T47D (cell line): ENCODE measurements at places on chromosomes 3 and 15.

DNA sequence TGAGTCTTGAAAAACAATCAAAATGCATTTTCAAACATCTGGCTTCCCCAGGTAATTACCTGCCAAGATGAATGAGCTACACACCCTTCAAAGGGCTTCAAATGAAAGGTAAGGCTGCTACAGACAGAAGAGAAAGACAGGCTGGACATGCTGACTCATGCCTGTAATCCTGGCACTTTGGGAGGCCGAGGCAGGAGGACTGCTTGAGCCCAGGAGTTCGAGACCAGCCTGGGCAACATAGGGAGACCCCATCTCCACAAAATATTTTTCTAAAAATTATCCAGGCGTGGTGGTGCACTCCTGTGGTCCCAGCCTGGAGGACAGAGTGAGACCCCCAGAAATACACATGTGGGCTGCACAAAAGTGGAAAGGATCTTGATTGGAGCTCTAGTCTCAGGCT is 14.5 kb upstream of the ZFYVE19 start:
- no peak for DNase-seq

DNA sequence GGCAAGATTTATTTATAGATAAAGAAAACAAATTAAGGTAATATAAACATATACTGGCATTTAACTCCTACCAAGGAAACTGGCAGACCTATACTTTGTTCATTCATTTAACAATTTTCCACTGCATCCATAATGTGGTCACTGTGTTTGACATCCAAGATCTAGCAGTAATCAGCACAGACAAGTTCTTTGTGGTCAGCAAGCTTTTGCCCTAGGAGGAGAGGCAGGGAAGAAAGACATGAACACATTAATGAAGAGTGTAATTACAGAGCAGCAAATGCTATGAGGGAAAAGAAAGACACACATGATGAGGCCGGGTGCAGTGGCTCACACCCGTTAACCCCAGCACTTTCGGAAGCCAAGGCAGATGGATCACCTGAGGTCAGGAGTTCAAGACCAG is 34.4 kb downstream of the SUCLG2 start:
- DNase-seq: no peak

DNA sequence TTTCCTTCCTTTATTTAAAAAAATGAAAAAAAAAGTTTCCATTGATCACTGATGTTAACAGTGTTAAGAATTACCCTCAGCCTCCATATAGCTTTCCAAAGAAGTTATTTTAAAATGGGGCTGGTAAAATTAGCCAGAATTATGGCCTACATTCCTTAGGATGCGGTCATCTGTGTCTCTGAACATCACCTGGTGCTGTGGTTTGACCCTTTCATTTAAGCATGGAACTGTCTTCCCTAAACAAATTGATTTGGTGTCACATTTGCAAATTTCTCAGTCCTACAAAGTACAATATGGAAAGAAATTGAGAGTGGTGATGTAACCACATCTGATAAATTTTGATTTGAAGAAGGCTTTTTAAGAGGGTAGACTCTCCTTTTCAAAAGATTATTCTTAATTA is 40.3 kb upstream of the ZPLD1 start:
- no peak for DNase-seq

DNA sequence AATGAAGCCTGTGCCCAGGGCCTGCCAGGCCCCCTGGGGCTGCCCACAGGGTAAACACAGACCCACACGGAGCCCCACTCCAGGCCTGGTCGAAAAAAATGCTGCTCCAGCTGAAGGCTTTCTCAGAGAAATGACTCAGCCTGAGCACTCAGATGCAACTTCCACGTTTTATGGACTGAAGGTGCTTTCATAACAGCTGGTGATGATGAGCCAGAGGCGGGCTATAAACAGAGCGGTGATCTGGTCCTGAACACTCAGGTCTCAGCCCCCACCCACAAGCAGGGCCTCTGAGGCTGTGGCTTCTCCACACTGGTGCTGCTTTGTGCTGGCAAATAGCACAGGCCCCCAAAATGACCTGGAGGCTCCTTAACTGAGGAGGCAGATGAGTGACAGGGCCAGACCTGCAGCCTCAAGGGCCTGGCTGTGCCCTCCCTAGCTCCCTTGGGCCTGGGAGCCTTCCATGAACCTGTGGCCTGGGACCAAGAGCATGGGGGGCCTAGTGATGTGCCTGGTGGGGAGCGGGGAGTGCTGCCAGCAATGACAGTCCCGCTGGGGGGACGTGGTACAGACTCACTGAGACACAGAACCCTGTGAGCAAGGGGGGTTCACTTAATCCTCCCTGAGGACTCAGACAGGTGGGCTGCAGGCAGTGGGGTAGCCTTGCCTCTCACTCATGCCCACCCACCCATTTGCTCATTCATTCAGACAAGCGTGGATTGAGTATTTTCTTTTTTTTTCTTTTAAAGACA is 23.0 kb upstream of the FURIN start:
- no peak for DNase-seq

DNA sequence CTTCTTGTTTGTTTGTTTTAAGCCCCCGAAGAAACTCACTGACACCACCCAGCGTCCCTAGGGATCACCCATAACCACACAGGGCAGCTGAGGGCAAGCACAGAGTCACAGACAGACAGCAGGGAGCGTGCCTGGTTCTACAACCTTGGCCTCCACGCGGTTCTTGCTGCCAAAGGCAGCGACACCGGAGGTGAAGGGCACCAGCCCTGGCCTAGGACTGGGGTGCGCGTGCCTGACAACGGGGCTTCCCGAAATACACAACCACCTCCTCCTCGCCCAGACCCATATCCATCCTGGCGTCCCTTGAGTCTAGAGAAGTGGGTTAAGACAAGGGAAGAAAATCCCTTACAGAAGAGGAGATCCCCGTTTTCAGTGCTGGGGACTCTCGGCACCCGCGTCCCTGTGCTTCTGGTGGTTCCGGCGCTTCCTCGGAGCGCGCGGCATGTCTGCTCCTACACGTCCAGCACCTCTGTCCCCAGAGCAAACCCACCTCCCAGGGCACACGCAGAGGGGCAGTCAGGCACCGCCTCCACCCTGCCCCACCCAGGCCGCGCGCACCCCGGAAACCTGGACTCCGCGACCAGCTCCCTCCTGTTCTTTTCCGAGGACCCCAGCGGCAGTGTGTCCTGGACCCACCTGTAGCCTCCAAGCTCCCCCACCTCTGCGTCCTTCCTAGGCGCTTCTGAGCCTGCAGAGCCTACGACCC is 911 bp downstream of the RFTN1 start:
- no peak for DNase-seq

DNA sequence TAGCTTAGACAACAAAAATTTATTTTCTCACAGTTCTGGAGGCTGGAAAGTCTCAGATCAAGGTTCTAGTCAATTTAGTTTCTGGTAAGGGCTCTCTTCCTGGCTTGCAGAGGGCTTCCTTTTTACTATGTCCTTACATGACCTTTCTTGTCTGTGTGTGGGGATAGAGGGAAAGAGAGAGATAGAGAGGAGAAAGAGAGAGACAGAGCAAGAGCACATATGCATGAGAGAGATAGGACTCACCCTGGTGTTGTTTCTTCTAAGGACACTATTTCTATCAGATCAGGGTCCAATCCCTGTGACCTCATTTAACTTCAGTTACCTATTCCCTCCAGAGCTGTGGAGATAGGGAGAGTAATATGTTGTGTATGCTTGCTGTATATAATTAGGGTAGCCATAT is 44.9 kb upstream of the TEX9 start:
- DNase-seq: no peak

GRCh38 chr15:77981281-77982126 is 96.0 kb downstream of the TBC1D2B start:
- DNase-seq: no peak

GRCh38 chr3:101938262-101938847 is 89.0 kb downstream of the NFKBIZ start:
- no peak for DNase-seq

DNA sequence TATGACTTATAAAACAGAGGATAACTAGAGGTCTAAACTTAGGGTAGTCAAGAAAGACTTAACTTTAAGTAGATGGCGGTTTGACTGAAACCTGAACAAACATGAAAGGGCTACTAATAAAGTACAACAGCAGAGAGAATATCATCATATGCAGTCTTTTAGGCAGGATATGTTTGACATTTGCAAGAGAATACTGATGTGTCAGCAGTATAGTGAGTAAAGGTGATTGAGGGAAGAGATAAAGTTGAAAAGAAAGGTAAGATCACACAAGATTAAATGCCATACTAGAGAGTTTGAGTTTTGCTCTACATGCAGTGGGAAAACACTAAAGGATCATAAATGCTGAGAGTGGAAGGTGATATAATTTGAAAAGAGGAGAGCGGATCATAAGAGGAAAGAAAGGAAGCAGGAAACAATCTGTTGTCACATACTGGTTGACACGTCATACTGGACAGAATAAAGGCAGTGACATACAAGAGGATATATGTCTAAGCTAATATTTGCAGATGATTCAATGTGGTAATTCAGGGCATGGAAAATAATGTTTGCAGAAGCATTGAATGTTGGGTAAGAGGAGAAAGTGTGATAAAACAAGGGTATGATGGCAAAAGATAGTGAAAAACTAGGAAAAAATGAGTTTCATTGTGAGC is 223.0 kb downstream of the EPHA6 start:
- DNase-seq: peak; percentile 29

GRCh38 chr15:77515613-77516012 is 94.9 kb downstream of the HMG20A start:
- no peak for DNase-seq

DNA sequence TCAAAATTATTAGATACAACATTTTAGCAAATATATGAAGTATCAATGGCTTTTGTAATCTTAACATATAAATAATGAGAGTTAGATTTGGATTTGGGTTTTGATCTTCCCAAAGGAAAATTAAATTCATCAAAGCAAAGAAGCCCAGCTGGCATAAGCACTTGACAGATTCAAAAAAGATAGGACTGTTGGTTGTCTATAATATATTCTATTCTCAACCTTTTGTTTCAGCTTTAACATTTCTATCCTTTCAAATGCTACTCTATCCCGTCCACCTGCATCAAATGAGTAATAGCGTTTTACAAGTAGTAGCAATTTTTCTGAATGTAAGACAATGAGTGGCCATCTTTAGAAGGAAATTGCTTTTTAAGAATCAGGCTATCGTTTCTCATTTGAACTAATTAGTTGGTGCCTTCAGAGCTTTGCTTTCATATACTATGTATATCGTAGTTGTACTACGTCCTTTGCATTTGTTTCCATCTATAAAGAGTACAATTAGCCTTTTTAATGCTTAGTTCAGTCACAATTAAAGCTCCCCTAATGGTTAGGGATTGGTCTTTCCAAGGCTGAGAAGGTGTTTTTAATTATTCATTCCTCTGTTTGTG is 278.0 kb downstream of the UBE2E2 start:
- no peak for DNase-seq

DNA sequence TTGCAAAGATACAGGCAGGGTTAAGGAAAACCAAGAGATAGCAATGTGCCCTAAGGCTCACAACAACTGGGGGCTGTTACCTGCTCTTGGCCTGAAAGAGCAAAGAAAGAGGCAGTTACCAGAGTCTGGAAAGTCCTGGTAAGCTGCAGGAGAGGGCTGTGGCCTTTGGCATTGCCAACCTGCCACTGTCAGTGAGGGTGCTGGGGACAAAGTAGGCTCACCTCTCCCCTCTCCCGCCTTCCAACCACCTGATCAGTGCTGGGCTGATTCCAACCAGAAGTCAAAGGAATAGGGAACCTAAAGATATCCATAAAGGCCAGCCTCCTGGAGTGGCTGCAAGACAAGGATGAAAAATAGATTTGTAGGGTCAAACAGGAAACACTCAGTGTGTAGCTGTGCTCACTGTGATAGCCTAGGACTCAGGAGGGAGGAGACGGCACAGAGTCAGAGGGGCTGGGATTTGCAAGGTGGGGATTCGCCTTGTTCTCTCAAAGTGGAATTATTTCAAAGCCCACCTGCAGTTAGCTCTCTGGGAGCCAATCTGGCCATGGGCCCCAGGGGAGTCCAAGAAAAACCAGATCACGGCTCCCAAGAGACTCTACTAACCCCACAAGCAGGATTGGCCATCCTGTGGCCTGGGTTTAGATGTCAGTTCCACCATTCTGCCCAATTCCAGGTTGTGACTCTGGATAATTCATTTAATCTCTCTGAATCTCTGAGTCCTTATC is 204.0 kb upstream of the BCL6 start:
- DNase-seq: no peak

DNA sequence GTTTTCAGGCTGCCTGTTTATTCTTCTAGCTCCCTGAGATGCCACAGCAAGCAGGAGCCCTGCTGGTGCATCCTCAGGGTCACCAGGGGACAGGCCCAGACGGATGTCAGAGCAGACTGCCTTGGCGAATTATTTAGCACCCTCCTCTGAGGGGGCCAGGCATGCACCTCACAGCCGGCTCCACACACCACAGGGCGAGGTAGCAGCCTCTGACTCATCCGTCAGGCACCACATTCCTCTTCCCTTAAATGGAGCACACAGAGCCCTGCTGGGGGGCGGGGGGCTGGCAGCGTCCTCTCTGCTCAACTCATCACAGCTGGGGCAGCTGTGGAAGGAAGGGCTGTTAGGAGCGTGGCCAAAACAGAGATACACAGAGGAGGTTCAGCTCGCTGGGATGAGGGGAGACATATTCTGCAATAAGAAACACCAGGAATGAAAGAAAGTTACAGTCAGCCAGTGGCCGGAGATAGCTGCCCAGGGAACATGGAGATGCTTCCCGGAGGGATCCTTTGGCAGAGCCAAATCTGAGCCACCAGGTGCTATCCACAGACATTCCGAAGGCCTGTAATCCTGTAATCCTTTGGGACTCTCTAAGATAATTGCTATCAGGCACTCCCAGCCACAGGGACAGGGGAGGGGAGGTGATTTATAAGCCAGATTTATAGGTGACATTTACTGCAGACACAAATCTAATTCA is 13.9 kb upstream of the PRICKLE2 start:
- DNase-seq: no peak

GRCh38 chr3:167350245-167350862 is 29.7 kb downstream of the ZBBX start:
- DNase-seq: peak; percentile 71

DNA sequence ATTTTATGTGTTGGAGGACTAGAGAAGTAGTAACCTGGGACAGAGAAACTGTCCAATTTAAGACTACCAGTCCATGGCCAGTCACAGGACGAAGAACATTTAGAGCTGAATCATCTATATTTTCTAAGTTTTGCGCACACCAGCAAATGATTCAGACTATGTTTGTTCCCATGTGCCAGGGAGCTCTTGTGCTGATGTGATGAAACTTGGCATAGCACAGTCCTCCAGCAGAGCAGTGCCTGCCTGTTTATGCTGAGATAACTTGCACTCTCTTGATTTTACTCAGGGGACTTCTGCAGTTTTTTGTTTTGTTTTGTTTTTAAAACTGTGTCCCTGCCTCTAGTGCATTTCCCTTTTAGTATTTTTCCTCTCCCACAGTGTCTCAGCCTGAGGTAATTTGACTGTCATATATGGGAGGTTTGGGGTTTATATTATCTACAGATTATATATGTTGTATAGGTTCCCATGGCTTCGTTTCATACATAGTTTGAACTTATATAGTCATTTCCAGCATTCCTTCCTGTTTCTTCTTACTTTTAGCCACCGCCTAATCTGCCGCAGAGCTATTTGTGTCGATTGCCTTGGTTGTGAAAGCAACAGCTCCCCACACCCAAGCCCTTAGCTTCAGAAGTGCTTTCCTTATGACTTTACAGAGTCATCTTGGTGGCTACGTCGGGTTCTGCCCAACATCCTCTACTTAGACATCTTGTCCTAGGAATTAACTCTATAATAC is 45.5 kb downstream of the PPM1L start:
- no peak for DNase-seq

- DNase-seq: no peak
Measured at GRCh38 chr3:194028434-194029004, 107.4 kb upstream of the HES1 start.
